ENCODE measurements at places on chromosomes 13 and 19.

DNA sequence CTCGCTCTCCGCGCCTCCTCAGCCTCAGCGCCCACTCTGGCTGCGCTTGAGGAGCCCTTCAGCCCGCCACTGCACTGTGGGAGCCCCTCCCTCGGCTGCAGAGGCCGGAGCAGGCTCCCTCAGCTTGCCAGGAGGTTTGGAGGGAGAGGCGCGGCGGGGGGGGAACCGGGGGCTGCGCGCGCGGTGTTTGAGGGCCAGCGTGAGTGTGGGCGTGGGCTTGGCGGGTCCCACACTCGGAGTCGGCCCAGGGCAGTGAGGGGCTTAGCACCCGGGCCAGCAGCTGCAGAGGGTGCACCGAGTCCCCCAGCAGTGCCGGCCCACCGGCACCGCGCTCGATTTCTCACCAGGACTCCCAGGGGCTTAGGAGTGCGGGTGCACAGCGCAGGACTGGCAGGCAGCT, 1220.9 kb downstream of the PCDH9 start:
- no peak for DNase-seq

- DNase-seq = no peak
Measured at GRCh38 chr13:95258619-95259194, 42.5 kb downstream of the ABCC4 start.

- DNase-seq = no peak
Measured at GRCh38 chr13:112058941-112059340, 8.0 kb upstream of the SOX1 start.

DNA sequence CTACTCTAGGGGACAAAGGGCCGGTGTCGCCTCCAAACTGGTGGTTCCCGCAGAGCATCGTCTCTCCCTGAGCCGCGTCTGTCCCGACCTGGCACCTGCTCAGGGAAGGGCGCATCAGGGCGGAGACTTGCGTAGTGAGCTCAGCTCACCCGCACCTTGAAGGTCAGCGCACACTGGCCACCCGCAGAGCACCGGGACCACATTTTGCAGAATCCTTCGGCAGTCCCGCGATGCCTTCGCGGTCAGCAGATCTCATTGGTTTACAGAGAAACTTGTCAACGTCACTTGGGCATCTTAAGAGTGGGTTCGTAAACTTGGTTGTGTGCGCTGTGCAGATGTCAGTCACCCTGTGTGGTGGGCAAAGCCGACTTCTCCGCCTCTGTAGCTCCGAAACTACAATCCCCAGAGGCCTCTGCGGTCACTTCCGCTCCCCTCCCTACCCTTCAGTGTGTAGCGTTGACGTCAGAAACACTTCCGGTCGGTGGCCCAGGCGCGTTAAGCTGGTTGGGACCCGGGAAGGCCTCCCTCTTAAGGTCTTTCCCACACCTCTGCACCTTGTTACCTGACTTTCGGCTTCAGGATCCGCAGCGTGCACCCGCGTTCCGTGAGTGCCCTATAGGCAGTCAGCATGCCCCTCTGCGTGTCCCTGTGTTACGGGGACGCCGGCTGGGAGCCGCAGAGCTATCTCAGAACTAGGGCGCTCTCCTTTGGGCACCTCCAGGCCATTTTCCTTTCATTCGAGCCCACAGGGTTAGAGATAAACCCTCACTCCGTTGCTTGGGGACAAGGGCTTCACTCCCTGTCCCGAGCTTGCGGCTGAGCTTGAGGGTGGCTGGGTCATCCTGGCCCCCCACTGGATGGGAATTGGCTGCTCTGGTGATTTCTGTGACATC, 36.5 kb upstream of the ZNF527 start:
- DNase-seq = peak; percentile 85

DNA sequence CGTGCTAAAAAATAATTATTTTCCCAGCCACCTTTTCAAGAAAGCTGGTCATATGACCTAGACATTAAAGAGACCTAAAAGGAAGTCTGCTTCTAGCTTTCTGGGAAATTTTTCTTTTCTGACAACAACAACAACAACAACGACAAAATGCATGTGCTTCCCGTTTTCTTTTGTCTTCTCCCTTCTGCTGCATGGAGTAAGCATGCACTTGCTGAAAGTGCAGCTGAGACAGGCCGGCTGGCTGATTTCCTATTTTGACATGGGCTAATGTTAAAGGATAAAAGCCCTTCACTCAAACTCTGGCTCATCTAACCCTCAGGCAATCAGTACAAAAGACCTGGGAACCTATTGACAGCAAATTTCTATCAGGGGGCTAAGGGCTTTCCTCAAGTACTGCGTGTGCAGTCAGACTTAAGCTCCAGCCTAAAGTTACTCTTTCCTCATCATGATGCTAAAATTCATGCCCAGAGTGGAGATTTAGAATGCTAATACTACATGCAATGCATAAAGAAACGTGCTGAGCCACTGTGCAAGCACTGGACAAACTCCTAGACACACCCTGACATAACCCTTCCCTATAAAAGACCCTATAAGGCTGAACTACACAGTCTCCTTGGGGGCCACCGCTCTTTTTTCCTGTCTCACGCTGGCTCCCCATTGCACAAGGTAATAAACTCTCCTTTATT, 811.1 kb downstream of the UQCRFS1 start:
- no peak for DNase-seq

- no peak for DNase-seq
Measured at GRCh38 chr13:24505256-24505655, 7.3 kb downstream of the PARP4 start.

GRCh38 chr19:17549085-17549740, 6.2 kb upstream of the COLGALT1 start:
- DNase-seq = no peak

GRCh38 chr19:6161271-6161850, 25.9 kb downstream of the ACSBG2 start:
- DNase-seq = peak; percentile 20

DNA sequence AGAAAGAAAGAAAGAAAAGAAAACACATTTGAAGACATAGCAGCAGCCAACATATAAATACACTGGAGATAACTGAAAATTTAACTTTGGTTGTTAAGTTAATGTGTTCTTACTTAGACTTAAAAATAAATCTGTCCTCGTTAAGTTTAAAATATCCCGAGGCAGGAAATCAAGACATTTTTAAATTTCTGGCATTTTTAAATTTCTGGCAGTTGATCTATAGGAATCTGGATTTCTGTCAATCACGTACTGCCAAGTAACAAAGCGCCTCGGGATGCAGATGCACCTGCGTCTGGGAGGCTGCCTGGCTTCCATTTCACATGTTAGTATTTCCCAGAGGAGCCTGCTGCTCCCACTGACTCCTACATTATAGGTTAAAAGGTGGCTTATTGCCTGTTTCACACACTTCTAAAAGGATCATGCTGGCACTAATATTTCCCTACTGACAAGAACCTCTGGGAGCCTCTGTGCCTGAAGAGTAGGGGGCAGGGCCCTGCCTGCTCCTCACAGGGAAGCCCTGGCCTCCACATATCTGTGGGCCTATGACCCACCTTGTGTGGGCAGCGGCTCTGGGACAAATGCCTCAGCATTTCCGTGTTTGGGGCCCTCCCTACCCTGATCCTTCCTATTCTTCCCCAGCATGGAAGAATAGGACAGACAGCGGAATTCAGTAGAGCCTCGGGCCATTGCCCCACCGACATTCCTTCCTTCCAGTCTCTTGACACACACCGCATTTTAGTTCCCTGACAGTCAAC, 62.8 kb upstream of the ATP12A start:
- DNase-seq = no peak

DNA sequence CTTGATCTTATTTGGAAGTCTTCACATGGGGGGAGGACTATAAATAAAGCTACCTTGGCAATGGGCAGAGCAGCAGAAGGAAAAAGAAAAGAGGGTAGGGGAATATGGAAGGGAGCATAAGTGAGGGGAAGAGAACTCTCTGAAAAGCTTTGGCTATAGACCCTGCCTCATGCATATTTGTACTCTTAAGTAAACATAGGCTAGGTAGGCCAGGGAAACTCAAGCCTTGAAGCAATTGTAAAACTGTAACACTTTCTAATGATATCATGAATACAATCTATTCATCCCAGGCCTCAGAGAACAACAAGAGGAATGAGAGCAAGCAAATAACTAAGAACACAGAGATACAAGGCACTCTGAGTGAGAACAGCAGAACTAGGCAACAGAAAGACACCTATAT, 20.4 kb downstream of the MYCBP2 start:
- no peak for DNase-seq

DNA sequence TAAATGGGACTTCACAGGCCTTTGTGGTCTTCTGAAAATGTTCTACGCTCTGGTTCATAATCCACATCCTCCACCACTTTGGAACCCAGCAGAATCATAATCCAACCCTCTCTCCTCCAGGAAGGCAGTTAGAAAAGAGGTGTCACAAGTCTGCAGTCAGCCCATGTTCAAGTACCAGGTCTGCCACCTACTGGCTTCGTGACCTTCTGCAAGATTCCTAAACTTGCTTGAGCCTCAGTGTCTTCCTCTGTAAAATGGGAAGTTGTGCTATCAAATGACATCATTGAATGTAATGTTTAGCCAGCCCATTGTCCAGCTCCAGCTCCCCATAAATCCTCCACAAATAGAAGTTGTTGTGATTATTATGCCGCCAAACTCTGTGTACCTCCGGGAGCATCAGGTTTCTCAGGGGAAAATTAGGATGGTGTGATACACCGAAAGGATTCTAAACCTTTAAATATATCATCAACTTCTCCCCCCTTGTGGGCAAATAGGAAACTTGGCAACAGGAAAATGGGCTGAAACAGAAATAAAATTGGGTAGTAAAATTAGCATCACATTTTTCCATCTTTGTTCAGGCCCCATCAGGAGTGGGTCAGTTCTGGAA, 109.7 kb downstream of the NUFIP1 start:
- peak; percentile 10 for DNase-seq

DNA sequence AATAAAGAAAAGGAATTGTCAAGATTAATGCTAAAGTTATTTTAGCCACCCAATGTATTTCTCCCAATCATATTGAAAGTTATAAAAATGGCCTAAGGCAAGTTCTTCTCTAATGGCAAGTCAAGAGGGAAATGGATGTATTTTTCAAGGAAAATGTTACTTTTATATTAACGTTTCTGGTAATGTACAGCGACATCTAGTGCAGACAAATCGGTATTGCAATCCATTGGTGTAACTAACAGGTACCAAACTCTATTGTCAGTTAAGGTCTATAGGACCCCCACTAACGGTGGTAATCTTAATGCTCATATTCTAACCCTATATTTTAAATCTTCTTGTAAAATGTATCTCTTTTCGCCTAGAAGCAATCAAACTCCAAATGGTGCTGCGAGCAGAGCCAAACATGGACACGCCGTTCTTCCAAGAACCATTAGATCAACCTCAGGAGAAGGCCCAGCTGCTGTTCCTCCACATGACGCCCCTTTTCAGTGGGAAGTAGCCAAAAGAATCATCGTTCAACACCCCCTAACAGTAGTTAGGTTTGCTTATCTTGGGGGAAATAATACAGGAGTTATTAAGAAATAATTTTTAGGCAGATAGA, 98.5 kb upstream of the PABPC3 start:
- DNase-seq = no peak

GRCh38 chr13:25037057-25037813, 58.7 kb upstream of the PABPC3 start:
- peak; percentile 40 for DNase-seq

- no peak for DNase-seq
Measured at GRCh38 chr13:107450431-107450830, 764.9 kb downstream of the LIG4 start.

DNA sequence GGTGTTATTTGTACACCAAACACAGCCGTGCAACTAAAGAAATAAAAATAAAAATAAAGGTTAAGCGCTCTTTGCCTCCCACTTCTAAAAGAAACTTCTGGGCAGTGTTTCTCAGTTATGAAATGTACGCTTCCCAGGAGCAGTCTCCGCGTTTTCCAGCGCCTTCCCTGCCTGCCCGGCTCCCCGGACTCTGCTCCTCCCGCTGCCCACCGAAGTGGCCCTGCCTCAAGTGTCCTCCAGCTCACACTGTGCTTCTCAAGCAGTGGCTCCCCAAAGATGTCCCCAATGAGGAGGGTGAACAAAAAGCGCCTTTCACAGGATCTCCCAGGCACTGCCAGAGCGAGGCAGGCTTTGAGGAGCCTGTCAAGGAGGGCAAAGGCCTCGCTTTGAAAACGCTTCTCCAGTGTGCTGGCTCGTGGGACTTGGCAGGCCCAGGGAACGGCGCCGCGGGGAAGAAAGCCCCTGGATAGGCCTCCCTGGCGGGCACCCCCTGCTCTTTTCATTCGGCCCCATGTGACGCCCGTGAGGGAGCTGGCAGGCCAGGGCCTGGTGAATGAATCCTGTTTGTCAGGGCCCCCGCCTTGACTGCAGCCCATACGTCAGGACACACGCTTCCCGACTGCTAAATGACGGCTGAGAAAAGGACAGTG, 187.1 kb downstream of the FOXO1 start:
- DNase-seq = no peak

DNA sequence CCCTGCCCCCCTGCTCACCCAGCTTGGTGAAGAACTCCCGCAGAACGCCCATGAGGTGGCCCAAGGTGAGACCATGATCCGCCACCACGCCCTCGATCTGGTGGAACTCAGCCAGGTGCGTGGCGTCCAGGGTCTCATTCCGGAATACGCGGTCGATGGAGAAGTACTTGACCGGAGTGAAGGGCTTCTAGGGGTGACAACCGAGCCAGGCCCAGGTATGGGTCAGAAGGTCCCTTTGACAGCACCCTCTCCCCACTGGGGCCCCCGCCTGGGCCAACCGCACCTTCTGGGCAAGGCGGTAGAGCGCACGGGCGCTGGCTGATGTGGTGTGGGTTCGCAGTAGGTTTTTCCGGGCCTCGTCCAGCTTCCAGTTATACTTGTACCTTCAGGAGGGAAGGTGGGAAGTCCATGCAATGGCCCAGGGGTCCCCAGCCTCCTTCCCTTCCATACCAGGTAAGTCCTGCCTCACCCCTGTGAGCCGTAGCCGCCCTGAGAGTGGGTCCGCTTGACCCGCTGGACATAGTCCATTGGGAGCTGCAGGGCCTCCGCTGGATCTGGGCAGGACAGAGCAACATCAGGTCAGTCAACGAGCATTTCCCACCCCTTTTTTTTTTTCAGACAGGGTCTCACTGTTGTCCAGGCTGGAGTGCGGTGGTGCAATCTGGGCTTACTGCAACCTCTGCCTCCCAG, 5.7 kb upstream of the SYCE2 start:
- no peak for DNase-seq

GRCh38 chr13:114127473-114128347, 4.7 kb downstream of the RASA3 start:
- DNase-seq = peak; percentile 0

DNA sequence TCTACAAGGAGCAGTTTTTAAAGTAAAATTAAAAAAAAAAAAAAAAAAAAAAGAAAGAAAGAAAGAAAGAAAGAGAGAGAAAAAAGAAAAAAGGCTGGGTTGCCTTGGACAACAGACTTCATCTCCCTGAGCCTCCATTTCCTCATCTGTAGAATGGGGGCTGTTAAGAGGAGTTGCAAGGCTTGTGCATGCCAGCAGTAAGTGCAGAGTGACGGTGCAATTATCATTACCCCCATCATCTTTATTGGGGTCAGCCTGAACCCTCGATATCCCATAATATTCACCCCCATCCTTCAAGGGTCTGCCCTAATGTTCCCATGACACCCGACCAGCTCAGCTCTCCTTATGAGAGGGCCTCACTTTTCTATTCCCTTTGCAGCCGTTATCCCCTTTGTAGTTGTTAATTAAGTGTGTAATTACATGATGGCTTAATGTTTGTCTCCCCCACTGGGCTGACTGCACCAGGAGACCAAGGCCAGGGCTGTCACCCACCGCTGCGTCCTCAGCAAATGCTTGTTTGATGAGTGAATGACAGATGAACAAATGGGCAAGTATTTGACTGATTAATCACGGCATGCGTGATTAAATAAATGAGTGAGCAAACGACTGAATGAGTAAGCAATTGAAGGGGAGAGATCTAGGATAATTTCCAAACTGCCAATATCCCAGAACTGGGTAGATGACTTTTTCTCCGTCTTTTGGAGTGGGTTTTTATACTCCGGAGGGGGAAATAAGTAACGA, 10.1 kb downstream of the FOSB start:
- DNase-seq = peak; percentile 42

All from stimulated activated CD4-positive, alpha-beta T cell treated with anti-CD3 and anti-CD28 coated beads, Interleukin-2, amount 100 ng/mL, for 24 hours (primary cell).